ENCODE measurements at places on chromosomes 7 and 10.
A peak's percentile ranks its signal among the peaks of the same experiment; 100 is the strongest.

- DNase-seq: no peak
Measured at GRCh38 chr7:46054272-46054671, 133.2 kb upstream of the IGFBP3 start.

DNA sequence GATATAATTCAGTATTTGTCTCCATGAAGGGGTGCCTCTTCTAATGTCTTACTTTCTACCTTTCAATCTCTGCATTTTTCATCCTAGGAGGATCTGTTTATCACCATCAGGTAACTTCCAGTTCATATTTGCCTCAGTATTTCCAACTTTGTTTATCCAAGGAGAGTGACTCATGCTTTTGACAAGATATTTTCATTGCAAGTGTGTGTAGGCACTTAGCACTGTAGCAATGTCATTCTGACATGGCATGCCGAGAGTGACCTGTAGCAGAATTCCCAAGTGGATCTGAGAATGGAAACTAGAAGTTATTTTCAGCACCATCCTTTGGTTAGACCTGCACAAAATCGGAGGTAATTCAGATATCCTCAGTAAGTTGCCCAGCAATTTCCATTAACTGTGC is 129.9 kb downstream of the INHBA start:
- DNase-seq: no peak

DNA sequence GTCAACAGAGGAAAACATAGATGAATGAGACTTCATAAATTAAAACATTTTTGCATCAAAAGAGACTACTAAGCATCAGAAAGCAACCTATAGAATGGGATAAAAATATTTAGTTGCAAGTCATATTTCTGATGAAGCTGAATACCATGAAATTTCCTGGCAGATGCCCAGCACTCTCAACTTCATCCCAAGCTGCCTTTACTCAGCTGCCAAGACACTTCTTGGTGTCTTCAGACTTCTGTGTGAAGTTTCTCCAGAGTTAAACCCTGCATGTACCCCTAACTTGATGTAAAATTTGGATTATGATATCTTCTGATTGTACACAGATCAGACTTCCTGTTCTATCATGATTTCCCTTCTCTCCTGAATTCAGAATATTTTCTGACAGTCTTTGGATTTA is 73.2 kb downstream of the AKR1C4 start:
- DNase-seq: no peak

- no peak for DNase-seq
Measured at GRCh38 chr10:108147346-108147745, 982.8 kb upstream of the SORCS1 start.

- DNase-seq: no peak
Measured at GRCh38 chr10:49323896-49324270, 24.9 kb downstream of the C10orf71 start.

DNA sequence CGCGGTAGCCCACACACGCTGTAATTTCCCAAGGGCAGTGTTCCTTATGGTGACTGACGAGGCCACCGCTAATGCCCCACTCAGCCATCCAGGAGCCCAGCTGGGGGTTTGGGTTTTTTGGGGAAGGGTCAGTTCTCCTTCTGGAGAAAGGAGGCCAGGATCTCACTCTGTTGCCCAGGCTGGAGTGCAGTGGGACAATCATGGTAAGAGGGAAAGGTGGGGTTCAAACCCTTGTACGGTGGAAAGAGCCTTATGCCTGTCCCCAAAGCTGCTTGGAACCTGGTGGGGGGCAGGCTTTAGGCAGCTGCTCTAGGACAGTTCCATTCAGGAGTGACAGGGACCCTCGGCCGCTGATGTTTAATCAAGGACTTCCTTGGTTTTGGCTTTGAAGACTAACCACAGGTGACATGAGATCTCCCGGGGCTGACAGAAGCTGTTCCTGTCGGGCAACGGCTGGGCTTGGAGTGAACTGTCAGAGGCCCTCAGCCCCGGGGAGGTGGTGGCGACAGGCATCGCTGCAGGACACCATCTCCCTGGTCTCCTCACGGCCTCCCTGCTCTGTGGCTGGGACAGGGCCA is 84.5 kb downstream of the CARD11 start:
- DNase-seq: no peak

GRCh38 chr10:12041766-12042408 is 722 bp downstream of the UPF2 start:
- DNase-seq: no peak

DNA sequence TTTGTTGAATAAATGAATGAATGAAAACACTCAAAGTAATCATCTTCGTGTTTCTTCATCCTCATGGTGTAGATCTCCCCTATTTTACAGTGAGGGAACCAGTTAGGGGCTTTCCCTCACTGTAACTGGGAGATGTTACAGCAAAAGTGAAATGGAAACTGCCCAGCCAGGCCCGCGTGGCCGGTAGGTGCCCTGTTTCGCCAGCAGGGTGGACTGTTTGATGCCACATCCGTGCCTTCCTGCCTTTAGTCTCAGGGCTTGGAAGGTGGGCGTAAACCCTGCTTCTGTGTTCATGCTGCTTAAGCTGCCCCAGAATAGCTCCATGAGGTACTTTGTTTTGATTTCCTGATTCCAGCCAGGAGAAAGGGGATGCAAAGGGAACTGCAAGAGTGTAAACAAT is 268.8 kb downstream of the PLXNA4 start:
- DNase-seq: no peak

- DNase-seq: no peak
Measured at GRCh38 chr10:126959431-126959830, 54.2 kb downstream of the DOCK1 start.

DNA sequence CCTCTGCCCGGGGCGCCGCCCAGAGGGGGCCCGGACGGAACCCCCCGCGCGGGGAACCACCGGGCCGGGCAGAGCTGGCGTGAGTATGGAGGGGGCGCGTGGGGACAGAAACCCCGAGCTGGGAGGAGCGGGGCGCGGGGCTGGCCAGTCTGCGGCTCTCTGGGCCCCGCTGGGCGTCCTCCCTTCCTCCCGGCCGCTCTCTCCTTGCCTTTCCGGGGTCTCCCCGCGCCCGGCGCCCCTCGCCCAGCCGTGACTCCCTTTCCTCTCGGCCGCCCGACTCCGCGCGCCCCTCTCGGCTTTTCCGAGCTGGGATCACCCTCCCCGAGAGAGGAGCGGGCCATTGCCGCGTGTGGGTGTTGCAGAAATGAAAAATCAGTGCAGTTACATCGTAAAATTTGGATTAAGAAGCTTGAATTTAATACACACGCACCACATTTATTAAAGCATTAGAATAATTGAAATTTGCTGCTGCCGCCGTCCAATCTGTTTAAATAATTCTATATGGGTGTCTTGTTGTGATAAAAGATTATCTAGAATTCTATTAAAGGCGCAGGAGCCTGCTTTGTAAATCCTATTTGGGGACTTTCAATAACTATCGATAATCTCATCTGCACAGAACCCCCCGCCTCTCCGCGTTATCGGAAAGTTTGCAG is 9.1 kb downstream of the UNCX start:
- DNase-seq: no peak

DNA sequence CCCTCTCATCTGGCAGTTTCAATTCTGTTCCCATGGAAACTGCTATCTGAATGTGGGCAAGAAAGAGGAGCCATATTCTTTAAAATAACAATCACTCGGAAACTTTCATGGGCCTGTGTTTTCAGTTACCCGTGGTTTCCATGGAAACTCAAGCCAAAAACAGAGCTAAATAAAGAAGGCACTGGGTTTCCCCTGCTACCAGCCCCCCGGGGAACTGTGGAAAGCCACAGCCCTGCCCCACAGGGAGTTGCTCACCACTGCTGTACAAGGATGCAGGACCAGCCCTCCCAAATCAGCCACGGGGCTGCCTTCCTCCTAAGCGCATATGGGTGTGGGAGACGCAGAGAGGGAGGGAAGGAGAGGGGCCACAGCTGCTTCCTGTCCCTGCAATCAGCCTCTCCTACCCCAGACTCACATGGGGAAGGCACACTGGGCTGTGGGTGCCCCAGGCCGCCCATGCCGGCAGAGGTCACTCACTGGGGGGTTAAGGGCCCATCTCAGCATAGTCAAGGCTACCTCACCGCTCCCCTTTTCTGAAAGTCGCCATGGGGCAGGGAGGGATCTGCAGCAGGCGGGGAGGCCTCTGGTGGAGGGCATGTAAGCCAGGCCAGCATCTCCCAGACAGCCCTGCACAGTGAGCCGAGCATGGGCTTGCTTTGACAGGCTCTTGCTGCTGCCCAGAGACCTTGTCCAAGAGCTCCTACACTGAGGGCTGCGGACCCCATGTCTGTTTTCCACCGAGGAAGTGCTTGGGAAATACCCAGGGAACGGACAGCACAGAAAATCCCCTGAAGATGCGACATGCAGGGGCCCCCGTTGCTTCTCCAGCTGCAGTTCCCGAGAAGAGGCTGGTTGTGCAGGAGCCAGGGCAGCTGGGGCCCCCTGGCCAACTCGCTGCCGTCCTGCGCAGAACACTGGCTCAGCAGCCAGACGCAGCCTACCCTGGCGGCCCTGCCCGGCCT is 157.3 kb upstream of the PPP2R2D start:
- no peak for DNase-seq

DNA sequence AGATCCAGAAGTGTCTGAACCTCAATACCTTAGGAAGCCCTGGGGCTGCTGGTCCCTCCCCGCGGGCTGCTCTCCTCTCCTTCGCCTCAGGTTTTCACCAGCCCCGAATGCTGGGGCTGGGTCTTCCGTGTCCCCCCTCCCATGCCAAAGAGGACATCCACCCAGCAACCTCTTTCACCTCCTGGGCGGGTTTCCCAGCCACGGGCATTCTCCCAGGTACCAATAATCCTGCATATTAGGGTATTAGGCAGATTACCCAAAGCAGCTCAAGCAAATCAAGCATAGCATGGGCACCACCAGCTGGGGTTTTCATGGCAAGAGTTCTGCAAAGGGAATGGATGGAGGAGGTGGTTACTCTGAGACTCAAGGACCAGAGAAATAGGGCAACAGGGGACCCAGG is 224.4 kb downstream of the KCNMA1 start:
- no peak for DNase-seq

DNA sequence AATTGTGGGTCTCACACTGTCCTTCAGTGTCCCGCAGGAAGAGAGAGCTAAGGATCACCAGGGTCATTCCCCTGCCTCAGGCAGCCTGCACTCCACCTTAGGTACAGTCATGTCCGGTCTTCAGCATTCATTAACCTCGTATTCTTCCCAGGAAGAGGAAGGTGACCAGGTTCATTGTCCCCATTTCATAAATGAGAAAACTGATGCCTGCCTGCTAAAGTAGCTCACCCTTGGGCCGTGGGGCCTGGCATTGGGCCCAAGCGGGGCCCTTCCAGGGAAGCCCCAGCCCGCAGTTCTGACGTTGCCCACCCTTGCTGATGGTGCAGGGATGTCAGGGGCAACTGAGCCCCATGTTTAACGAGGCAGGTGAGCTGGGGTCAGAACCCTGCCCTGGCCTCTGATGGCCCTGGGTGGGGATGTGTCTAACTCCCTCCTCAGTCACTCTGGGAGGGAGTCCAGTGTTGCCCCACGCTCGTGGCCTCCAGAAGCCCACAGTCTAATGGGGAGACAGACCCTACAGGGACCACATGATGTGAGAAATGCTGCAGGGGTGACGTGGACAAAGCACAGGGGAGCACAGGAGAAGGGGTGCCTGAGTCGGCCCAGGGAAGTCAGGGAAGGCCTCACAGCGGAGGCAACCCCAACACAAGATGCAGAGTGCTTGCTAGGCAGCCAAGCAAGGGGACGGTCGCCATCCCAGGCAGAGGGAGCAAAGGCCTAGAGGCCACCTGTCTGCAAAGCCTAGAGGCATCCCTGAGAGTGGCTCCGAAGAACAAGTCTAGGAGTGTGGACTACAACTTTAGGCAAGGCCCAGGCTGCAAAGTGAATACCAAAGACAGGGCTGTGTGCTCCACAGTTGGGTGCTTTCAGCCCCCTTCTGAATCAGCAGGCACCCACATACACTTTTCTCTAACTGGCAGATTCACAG is 25.1 kb downstream of the DDIT4 start:
- no peak for DNase-seq

- no peak for DNase-seq
Measured at GRCh38 chr10:28631896-28632583, 45.3 kb upstream of the BAMBI start.

- DNase-seq: no peak
Measured at GRCh38 chr10:130400890-130401289, 264.7 kb downstream of the GLRX3 start.

DNA sequence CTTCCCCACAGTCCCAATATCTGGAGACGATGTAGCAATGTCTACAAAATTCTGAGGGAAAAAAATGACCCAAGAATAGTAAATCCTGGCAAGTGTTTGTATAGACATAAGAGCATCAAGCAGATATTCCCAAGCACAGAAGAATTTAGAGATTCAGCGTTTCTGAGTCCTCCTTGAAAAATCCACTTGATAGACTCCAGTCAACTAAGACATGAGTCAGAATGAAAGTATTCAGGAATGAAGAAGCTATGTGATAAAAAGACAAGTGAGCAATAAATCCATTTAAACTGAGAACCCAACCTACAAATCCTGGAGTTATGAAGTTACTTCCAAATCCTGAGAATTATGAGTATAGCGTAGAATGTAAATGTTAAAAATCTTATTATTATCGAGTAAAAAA is 86.1 kb upstream of the NPY start:
- no peak for DNase-seq

DNA sequence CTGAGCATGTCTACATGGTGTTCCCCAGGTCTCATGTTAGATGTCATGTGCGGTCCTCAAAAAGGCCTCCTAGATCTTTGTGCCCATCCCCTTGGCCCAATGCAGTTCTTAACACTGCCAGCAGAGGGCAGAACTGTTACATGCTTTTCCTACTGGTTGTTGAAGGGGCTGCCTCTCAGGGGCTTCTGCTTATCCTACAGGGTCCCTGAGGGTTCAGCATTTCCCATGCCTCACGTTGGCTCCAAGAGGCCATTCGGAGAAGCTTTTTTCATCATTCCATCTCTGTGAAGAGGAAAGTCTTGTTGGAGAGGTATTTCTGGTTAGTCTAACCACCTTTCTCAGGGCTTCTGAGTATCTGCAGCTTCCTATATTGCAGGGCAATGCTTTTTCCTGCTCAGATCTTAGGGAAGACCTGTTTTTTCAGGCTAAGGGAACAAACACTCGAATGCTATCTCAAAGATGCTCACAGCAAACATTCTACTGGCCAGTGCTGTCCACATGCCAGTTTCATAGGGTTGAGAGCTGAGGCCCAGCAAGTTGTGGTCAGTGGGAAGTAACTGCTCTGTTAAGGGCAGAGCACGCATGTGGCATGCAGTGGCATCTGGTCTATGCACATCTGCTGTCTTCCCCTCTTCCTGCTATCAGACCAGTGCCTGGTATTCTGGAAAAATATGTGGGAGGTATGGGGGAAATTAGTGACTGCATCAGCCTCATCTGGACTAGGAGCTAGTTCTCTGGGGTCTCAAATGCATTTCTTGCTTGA is 31.5 kb downstream of the MBL2 start:
- no peak for DNase-seq

GRCh38 chr7:26337232-26337865 is 45.7 kb downstream of the SNX10 start:
- no peak for DNase-seq

- DNase-seq: no peak
Measured at GRCh38 chr10:77381750-77382149, 255.9 kb downstream of the KCNMA1 start.

GRCh38 chr10:128626397-128627000 is 500.3 kb upstream of the MKI67 start:
- no peak for DNase-seq

GRCh38 chr7:141074162-141074991 is 513 bp downstream of the TMEM178B start:
- peak; percentile 50 for DNase-seq

GRCh38 chr10:121043124-121043849 is 192.1 kb downstream of the WDR11 start:
- DNase-seq: no peak

Data from NCI-H2171 treated with DMSO at 0.1 percent for 48 hours (cell line).